Uterus (tissue), 4 donors: ENCODE measurements at places on chromosomes 1 and 21.

GRCh38 chr1:231460614-231461013, 38.5 kb upstream of the EGLN1 start:
- no peak overlapping the region for H3K27ac ChIP-seq
- no peak for DNase-seq
- H3K36me3 ChIP-seq: no peaks in the 10 kb centered on the region
- no peaks in the 10 kb centered on the region for H3K4me1 ChIP-seq

DNA sequence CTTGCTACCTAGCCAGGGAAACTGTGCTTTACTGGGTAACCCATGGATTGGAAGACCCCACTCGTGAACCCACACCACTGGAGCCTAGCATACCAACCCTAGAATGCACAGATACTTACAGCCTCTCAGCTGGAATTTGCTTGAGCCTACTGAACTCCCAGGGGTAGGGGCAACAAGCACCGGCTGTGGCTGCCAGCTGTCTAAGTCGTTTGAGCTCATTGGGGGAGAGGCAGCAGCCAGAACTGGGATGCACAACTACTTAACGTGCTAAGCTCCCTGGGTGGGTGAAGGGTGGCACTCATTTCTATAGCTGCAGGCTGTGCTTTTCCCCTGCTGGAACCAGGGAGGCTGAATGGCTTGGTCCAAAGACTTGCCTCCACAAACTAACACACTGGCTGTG, 212.4 kb downstream of the ZNF648 start:
- H3K4me1 ChIP-seq: no peaks in the 10 kb centered on the region
- no peak for DNase-seq
- H3K27ac ChIP-seq: no peak overlapping the region
- no peak overlapping the region for H3K4me3 ChIP-seq

GRCh38 chr1:152022474-152022873, 14.3 kb downstream of the S100A11 start:
- H3K27me3 ChIP-seq: no peaks in the 10 kb centered on the region
- no peak for DNase-seq
- no peaks in the 10 kb centered on the region for H3K36me3 ChIP-seq

GRCh38 chr1:116170721-116171589, 59.8 kb downstream of the MAB21L3 start:
- H3K4me3 ChIP-seq: no peak overlapping the region
- no peaks in the 10 kb centered on the region for H3K36me3 ChIP-seq
- no peak overlapping the region for H3K27ac ChIP-seq

GRCh38 chr1:39854314-39854713, 29.0 kb downstream of the TRIT1 start:
- no peaks in the 10 kb centered on the region for H3K27me3 ChIP-seq
- H3K4me3 ChIP-seq: no peak overlapping the region
- H3K4me1 ChIP-seq: no peaks in the 10 kb centered on the region
- no peak for DNase-seq
- H3K27ac ChIP-seq: no peak overlapping the region
- H3K36me3 ChIP-seq: no peaks in the 10 kb centered on the region
